ENCODE measurements at places on chromosomes 12 and 14.

DNA sequence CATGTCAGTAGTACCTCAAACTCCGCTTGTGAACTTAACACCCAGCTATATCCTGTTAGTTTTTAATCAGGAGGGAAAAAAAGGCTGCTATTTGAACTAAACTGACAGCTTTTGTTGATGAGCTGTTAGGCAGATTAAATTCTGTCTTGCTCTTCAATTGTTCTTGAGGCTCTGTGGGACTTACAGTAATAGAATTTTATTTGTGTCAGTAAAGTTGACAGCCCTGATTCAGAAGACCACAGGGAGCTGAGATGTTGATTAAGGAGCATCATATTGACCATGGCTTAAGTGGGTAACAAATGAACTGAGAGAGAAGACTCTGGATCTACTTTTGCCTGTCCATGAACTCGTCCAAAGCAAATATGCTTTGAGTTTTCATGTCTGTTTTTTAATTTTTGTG, 622.9 kb downstream of the DIO2 start:
- DNase-seq, result no peak

DNA sequence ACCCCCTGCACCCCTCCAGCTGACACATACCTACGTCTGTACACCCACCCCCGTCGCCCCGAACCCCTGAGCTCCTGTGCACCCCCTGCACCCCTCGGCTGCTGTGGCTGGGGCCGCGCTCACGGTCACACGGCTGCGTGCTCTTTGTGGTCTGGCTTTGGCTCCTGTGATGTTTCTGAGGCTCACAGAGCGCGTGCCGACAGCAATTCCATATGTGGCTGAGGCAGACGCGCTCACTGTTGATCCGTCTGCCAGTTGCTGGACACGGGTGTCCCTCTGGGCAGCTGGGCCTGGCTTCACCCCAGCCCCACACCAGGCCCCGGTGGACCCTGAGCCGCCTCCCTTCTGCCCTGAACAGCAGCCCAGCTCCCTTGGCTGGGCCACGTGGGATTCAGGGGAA, 46.5 kb downstream of the LRCOL1 start:
- no peak for DNase-seq

- no peak for DNase-seq
Measured at GRCh38 chr14:38098074-38098836, 109.4 kb upstream of the SSTR1 start.

DNA sequence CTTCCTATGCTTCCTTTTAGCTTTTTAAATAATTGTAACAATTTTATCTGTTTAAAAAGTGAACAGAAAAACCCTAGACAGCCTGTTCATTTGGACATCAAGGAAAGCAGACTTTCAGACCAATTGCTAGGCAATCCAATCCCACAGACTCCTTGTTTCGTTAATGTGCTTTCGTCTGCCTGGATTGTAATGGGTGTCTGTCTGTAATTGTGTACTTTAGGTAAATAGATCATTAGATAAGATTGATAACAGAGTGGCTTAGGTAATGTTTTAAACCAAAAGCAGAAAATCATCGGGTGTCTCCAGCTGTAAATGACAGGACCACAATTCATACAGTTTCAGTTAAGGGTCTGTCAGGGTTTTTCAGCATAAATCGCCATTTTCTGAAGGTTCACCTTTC, 19.6 kb downstream of the CCDC60 start:
- no peak for DNase-seq

- no peak for DNase-seq
Measured at GRCh38 chr14:66239589-66239988, 246.6 kb upstream of the CCDC196 start.

Data from hematopoietic multipotent progenitor cell treated with erythropoietin and hydrocortisone succinate and interleukin-3 and kit ligand, for 8 days (in vitro differentiated cells).